ENCODE measurements at places on chromosomes 1 and 21.

DNA sequence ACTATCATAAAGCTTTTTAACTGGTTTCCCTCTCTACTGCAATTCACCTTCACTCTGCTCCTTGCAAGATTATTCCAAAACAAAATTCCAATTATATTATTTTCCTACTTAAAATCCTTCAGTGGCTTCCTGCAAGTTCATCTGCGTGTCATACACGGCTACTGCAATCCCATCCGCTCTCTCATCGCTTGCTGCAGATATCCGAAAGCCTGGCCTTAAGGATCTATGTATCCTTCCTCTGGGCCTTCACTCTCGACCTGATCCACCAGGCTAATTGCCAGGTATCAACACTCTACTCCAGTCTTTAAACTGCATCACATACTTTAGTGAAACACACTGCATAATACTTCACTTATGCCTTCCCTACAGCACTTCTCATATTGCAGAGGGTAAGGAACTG is 44.0 kb downstream of the VAV3 start:
- DNase-seq, result no peak

GRCh38 chr1:99782920-99783319 is 16.5 kb upstream of the FRRS1 start:
- DNase-seq, result no peak

GRCh38 chr1:107653765-107654164 is 311.2 kb downstream of the VAV3 start:
- no peak for DNase-seq

DNA sequence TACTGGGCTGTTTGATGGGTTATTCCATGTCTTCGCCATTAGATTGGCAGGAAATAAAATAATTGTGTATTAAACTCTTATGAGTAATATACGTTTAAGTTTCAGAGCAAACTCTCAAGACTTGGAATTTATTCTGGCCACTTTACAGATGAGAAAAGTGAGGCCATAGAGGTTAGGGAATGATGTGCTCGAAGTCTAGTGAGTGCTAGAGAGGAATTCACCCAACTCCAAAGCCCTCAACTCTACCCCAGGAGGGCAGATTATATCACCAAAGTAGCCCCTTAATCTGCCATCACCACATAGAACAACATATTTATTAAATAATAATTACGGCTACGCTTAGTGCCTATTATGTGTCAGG is 440 bp upstream of the MUL1 start:
- DNase-seq, result no peak

DNA sequence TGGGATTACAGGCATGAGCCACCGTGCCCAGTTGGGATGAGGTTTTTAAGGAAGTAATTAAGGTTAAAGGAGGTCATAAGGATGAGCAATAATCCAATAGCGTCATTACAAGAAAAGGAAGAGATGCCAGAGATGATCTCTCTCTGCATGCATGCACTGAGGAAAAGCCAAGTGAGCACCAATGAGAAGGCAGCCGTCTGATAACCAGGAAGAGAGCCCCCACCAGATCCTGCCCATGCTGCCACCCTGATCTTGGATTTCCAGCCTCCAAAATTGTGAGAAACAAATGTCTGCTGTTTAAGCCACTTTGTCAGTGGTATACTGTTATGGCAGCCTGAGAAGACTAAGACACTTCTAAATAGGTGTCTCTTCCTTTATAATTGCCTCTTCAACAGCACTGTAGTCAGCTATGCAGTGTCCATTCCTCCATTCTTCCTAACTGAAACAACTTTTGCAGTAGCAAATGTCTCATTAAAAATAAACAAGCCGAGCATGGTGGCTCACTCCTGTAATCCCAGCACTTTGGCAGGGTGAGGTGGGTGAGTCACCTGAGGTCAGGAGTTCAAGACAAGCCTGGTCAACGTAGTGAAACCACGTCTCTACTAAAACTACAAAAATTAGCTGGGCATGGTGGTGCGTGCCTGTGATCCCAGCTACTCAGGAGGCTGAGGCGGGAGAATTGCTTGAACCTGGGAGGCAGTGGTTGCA is 216.2 kb upstream of the RUNX1 start:
- DNase-seq, result no peak

DNA sequence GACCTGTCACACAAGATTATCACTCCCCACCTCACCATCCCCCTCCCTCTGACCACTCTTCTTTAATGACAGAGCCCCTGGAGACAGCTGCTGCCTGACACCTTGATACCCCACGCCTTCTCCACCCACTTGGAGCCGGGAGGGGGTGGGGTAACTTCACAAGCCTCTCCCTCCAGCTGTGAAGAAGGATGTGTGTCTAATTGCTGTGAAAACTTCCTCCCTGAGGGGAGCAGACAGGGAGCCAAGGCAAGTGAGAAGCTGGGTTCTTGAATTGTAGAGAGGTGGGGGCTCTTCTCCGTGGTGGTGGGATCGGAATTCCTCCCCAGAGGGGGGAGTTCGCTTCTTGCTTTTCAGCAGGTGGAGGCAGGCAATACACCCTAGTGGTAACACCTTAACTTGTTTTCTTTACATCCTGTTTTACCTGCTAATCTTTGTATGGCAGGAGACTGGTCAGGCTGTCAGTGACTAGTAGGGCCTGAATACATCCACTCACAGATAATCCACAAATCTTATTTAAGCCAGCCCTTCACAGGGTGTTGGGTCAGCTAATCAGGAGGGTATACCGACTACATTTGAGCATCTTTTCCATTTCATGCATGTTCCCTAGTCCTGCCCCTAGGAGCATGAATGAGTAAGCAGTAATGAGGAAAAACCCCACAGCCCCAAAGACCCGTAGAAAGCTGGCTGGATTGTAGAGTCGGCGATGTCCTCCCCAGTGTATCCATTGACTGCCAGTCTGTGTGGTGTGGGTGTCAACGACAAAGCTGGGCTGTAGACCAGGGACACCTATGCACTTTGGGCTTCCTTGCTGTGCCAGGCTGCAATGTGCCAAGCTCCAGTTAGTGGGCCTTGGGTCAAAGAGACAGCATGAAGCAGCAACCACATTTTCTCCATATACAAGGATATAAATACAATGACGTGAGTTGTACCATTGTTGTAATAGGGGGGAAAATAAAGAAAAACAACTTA is 57.3 kb downstream of the NFASC start:
- no peak for DNase-seq

- DNase-seq, result no peak
Observed at GRCh38 chr1:171953835-171954234, 112.5 kb downstream of the DNM3 start.

GRCh38 chr1:160811147-160811546 is 15.2 kb downstream of the LY9 start:
- no peak for DNase-seq

DNA sequence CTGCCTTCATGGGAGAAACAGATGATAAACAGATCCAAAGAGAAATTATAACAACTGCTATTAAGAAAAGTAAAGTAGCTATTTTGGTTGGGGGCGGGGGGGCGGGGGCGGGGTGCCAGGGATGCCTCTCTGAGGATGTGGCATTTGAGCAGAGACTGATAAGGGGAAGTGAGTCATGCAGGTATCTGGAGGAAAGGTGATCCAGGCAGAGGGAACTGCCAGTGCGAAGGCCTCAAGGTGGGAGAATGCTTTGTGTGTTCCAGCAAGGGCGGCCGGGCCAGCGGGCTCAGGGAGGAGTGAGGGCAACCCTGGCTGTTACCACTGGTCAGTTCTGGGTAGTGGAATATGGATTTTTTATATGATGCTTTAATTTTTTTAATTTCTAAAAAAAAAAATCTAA is 7.0 kb upstream of the TNFRSF1B start:
- no peak for DNase-seq

- DNase-seq, result no peak
Observed at GRCh38 chr21:46208761-46209721, 19.5 kb downstream of the LSS start.

GRCh38 chr1:5364591-5364990 is 627.6 kb downstream of the NPHP4 start:
- no peak for DNase-seq

DNA sequence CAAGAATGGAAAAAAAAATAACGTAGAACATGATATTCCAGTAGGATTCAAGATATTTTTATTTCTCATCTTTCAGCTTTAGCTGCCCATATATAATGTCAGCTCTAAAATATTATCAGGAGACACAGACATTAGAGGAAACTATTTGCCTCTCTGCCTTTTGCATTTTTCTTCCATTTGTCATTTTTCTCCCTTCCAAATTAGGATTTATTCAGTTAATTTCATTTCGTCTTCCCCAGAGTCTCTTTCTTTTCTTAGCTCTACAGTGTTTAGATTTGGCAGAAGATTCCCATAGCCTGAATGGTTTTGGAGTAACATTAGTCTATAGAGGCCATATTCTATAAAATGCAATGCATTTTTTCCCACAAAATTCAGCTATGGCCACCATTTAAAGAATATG is 5.1 kb upstream of the ENAH start:
- DNase-seq, result no peak

- DNase-seq, result no peak
Observed at GRCh38 chr1:156012051-156012817, 8.5 kb downstream of the SSR2 start.

DNA sequence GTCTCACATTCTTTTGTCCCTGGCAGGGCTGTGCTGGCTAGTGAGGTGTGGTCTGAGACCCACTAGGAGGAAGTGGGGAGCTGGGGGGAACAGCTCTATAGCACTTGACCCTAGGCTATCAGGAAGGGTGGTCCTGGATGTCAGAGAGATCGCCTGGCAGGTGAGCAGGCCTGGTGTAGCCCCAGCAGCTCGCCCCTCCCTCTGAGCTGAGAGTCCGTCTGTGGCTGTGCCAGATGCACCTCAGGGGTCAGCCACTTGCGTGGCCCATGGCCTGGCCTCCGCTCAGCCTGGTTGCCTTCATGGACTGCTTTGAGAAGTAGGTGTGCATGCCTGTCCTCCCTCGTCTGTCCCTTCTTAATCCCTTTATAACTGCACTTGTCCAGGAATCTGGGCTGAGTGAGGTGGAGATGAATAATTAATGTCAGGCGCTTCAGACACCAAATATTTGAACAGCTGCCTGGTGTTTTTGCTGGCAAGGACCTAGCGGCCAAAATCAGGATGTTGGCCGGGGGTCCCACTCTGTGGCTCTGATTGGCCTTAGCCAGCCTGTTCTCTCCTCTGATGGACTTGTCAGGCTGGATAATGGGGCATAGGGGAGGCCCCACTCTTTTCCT is 30.5 kb downstream of the TMEM53 start:
- no peak for DNase-seq

- DNase-seq, result no peak
Observed at GRCh38 chr1:160217481-160218051, 12.4 kb downstream of the PEA15 start.

DNA sequence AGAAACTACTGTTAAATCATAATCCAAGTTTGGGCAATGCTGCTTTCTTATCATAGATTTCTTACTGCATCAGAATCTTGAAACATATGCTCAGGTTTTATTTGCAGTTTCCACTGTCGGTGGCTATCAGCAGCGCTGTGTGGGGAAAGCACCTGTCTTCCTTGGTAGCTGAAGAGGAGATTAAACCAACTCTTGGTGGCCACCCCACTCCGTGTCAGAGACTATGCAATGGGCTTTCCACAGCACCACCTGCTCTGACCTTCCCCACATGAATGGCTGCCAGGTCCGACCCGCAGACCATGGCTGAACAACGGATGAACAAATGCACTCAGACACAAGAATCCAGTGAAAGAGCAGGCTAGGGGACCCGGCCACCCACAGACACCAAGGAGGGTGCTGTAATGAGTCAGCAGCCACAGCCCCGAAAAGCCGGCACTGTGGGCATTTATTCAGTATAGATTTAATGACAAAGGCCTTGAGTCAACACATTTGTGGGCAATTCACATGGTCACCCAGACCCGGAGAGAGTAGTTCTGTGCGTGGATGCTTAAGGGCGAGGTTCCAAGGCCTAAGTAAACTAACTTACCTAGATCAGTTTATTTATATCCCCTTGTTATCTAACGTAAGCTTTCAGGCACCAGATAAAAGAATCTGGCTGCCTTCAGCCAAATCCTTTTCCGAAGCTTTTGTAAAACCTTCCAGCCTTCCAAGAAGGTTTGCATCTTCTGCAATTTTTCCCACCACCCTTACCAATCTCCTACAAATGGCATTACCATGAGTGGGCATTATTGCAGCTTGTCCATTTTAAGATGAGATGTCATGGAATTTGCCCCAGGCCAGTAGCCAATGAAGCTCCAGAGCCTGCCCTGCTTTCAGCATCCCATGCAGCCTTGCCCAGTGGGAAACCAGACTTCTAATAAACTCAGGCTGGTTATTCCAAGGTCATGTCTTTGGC is 82.7 kb downstream of the HLCS start:
- no peak for DNase-seq

DNA sequence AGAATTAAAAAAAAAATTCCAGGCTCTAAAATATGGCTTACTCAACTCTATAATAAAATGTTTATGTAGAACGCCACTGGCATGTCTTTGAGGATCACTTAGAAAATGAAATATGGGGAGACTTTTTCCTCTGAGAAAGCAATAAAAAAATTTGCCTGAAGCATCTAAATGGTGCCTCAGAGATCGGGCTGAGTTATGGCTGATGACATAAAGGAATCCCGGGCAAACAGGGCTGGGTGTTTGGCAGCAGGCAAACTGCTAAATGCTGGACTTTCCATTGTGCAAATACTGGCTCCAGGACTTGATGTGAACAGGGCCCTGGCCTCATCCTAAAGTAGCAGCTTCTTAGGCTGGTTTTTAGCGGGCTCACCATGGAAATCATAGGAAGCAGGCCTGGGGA is 44.5 kb upstream of the C1orf87 start:
- DNase-seq, result no peak

Measured in non-pigmented ciliary epithelial cell (primary cell).